Bladder microvascular endothelial cell (primary cell): ENCODE measurements at places on chromosomes 3 and 15. TPM values are rescaled to one million over a fixed set of nuclear protein-coding genes. Genes with fewer than 3 reads are reported as not detected.

PARP15 gene
- total RNA-seq, result 0.32 and 0.38 TPM in 2 replicates

TIMP4 gene
- total RNA-seq, result 0.82 and 0.97 TPM in 2 replicates

STXBP5L gene
- total RNA-seq, result not detected in 2 replicates

TGM4 gene
- 0.06 TPM in 1 of 2 replicates, not detected in the other for total RNA-seq

VEPH1 gene
- 19.4 and 24.0 TPM in 2 replicates for total RNA-seq

CHRM5 gene
- 0.31 TPM in 1 of 2 replicates, not detected in the other for total RNA-seq
